ENCODE measurements at places on chromosomes 2 and 18.

DNA sequence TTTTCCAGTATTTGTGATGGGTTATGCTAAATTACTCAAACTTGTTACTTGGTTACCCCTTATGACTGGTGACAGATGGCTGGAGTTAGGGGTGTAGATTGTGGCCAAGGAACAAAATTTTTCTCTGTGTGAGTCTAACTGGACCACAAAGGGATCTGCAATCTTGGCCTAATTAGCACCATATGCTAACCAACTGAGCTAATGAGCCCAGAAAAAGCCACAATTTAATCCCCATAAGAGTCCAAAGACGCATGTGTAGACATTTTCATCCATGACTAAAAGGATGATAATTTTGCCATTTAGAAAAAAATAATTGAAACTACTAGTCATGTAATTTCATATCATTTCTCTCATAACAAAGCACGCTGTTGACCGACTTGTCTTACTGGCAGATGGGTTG is 151.2 kb downstream of the ABCA12 start:
- DNase-seq, result no peak

GRCh38 chr2:236162031-236162845 is 5.9 kb downstream of the GBX2 start:
- no peak for DNase-seq

GRCh38 chr2:193581807-193582206 is 1387.1 kb upstream of the TMEFF2 start:
- no peak for DNase-seq

GRCh38 chr2:135942936-135943688 is 42.3 kb downstream of the DARS1 start:
- DNase-seq, result no peak

GRCh38 chr2:14189929-14190328 is 442.6 kb upstream of the LRATD1 start:
- DNase-seq, result no peak

DNA sequence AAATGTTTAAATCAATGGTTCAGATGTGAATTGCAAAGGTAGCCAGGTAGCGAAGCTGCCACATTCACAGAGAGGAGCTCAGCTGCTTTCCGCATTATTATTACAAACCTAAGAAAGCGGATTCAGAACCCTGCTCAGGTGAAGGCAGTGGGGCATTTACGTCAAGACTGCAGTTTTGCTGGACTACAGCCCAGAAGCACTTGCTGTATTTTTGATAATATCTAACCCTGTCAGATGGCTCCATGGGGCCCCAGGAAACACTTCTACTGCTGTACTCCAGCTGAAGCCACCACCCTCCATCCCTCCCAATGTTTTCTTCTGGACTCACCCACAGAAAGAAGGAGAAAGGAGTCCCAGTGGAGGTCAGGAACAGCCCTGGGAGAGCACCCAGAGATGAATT is 96.9 kb downstream of the TPO start:
- no peak for DNase-seq

DNA sequence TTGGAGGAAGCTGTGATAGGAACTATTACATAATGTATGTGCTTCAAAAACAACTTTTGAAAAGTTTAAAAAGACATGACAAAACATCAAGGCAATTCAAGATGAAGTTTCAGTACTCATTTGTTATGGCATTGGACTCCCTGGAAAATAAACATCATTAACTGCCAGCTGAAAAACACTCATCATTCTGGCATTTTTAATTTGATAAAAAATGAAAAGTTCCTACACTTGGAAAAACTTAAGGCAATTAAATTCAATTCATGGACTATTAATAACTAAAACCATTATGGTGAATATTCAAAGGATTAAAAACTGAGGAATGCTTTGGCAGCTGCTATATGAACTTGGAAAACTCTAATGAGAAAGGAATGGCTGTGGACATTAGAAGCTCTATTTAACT is 8.5 kb downstream of the TYW5 start:
- no peak for DNase-seq

DNA sequence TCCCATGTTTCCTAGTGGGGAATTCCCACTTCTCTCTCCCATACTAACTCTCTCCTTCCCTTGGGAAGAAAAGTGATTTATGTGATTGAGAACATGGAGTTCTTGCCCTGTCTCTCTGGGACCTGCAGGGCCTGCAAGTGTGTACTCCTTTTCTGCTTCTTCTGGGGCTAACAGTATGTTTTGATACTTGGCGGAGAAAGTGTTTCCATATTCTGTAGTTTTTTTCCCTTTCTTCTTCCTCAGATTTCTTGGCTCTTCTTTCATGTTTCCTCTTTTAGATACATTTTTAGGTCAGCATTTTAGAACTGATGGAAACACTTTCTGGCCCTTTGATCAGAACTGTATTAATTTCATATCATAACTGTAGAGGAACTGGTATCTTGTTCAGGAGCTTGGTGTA is 352.2 kb downstream of the DLGAP1 start:
- DNase-seq, result no peak

GRCh38 chr2:209388446-209389037 is 35.3 kb upstream of the MAP2 start:
- DNase-seq, result no peak

DNA sequence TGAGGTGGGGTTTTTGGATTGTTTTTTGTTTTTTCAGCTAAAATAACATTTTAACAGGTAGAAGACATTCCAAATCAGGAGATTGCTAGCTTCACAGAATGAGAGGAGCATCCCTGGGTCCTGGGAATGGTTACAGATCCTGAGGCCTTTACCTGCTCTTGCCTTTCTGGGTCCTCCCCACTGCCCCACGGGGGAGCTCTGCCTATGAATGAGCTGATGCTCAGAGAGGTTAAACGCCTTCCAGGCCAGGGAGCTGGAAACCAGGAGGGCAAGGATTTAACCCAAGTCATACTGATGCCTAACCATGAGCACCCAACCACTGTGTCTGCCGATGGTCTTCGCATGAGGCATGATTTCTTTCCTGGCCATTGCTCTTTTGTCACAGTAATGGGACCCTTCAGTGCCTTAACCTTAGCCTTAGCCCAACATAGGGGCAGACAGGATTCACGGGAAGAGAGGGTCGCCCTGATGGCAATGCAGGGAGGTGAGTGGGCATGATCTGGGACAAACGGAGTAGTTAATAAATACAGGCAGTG is 16.1 kb downstream of the MOCOS start:
- no peak for DNase-seq

- no peak for DNase-seq
Observed at GRCh38 chr2:98917031-98917471, 19.0 kb downstream of the CRACDL start.

DNA sequence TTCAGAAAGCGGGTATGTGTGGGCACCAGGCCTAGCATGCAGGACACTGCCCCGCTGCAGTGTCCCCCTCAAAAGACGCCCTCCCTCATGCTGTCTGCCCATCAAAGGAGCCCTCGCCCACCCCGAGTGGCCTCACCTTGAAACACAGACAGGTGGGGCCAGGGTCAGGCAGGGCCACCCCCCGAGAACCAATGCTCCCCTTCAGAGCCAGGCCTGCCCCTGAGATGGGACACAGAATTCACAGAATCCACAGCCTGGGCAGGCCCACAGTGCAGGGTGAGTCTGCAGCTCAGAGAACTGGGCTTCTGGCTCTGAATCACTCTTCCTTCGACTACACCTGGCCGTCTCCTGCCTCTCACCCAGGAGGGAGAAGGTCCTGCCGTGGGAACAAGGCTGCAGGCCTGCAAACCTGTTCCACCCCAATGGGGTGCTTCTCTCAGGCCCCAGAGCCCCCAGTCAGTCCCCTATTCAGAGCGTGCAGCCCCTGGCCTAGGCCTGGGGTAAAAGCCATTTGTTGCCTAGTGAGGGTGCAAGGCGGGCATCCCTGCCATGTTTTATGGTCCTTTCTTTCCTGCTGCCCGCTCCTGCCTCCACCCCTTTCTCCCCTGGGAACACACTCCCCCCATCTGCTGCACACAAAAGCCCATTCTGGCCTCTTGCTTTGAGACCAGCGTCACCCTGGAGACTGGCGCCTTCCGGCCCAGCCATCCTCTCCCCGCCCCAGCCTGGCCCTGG is 11.3 kb upstream of the ARHGEF4 start:
- no peak for DNase-seq

GRCh38 chr2:66434679-66435548 is at the start of gene MEIS1:
Gene MEIS1 (plus strand): TSS chr2:66435125. CDS start chr2:66435857, 732 bp downstream.
- no peak for DNase-seq

GRCh38 chr18:50107468-50107977 is 87.4 kb downstream of the MYO5B start:
- DNase-seq, result no peak

DNA sequence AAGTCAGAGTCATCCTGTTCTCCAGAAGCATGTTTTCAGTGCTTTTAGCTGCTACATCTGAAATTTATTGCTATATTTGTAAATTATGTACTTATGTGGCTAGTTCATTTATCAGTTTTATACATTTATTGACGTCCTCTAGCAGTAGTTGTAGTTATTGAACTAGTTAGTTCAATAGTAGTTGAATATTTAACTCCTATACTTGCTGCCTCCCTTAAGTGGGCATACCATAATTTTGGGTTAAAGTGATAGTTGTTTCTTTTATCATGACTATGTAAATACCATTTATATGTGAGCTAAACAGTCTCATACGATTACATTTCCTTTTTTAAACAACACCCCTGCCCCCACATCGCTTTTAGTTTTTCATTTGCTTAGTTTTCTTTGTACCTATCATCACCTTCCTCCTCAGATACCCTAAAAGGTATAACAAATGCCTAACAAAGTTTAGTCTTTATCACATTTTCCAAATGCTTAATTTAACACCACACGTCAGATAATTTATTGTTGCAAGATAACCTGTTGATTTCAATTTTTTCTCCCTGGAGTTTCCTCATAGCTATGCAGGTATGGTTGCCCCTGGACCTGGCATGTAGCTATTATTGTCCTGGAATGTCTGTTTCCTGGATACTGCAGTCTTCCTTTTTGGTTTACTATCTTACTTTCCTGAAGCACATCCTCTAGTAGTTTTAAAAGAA is 8.8 kb downstream of the MAP4K4 start:
- no peak for DNase-seq

GRCh38 chr2:121167411-121167810 is 117.6 kb downstream of the TFCP2L1 start:
- no peak for DNase-seq

DNA sequence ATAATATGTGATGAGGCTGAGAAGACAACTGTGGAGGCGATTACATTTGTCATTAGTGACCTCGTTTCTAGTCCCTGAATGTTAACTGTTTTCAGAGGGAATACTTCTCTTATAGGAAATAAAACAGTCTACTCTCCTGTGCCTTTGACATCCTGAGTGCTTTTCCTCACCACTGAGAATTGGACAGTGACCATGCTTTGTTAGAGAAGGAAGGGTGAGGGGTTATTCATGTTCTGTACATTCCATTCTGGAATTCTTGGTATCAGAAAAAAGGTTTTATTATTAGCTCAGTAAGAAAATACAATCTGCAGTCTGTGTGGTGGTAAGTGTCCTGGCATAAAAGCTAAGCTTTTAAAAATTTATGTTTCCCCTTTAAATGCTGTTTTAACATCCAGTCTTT is 58.8 kb downstream of the PARD3B start:
- DNase-seq, result no peak

DNA sequence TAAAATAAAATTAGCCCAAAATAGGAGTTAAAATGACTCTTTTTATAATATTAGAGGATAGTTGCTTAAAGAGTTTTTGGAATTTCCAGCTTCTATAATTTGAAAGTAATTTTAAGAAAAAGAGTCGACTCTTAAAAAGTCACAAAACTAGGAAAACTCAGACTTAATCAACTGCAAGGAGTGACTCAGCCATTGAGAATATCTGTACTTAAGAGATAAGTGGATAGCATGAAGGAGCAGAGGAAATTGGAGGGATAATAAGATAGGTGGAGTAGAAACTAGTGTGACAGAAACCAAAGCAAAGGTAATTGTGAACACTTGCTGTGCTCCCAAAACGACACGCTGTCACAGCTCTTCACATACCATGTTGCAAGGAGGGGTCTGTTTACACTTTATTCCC is 8.4 kb downstream of the RSAD2 start:
- DNase-seq, result no peak

DNA sequence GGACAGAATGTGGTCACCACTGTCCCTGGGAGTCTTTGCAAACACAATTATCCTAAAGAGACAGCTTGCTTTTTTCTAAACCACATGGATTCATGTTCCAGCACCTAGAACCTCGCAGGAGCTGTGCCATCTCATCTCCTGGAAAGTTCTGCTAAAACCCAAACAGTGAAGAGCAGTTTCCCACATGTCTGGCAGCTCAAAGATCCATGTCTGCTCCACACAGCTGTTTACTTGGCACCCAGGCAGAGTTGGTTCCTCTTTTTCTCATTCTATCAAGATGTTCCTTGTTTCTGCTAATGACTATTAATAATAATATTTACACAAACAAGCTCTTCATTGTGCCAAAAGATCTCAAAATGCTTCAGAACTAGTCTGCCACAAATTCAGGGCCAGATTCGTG is 30.1 kb upstream of the PID1 start:
- no peak for DNase-seq

DNA sequence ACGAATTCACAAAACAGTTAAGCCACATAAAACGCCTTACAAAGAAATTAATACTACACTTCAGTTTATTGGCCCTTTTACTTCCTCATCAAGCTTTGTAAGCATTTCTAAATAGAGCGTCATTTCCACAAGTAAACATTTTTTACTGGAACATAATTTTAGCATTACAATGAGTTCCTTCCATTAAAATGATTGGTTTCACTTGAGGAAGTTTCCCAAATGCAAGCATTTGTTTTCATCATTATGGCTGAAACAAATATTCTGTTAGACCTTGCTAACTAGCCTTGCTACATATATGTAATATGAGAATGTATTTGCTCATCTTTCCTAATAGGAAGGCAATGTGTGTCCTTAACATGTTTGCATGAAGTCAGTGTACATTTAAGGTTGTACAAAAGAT is 579.1 kb downstream of the IRS1 start:
- DNase-seq, result no peak

GRCh38 chr2:24342110-24342910 is 18.0 kb downstream of the ITSN2 start:
- DNase-seq, result no peak

DNA sequence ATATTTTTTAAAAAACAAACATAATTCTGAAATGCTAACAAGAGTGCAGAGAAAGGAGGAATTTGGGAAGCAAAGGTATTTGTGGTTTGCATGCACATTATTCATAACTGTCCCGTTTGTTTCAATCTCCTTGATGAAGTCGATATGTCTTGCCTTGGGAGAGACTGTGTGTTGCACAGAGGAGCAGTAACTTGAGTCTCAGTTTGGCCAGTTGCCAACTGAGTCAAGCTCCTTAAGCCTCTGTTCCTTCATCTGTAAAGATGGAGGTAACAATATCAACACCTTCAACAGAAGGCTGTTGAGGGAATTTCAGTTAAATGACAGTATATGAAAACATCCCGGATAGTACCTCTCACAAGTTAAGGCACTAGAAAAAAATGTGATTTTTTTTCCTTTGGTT is 226.2 kb downstream of the ASXL3 start:
- DNase-seq, result no peak

GRCh38 chr2:22273853-22274252 is 1111.1 kb upstream of the KLHL29 start:
- no peak for DNase-seq

DNA sequence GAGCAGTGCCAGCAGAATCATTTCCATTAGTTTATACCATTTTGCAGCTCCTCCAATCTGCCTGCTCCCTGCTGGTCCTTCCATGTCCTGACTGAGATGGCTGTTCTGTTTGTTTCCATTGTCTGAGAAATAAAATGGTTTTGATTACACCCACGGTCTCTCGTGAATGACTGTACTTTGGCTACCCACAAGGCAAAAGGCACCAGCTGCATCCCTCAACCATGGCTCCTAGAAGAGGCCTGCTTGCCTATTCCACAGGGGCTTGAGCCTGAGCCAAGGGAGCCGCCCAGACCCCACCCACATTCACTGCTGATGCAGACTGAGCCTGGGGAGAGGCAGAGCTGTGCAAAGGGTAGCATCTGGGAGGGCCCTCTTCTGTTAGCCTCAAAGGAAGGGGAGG is 31.2 kb downstream of the MARCHF4 start:
- peak; percentile 30 for DNase-seq
